NCI-H524 treated with DMSO at 0.1 percent for 48 hours (cell line): ENCODE measurements at places on chromosomes 6 and 20.

- DNase-seq, result no peak
These were observed 45.2 kb downstream of the DSTN start for GRCh38 chr20:17614812-17615644.

DNA sequence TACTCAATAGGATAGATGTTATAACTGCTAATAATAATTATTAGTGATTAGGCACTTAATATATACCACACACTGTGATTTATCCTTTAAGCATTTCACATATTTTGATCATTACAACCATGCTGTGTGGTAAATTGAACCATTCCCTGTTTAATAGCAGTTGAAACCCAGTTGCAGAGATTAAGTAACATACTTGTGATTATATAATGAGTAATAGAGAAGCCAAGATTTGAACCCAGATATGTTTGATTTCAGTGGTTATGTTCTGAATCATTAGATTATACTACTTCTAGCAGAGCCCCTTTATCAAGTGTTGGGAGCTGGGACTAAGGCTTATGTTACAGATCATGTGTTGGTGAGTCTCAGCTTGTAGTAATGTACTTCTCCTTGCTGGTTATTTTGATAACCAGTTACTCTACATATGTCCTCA is 44.1 kb downstream of the STK4 start:
- DNase-seq, result no peak

DNA sequence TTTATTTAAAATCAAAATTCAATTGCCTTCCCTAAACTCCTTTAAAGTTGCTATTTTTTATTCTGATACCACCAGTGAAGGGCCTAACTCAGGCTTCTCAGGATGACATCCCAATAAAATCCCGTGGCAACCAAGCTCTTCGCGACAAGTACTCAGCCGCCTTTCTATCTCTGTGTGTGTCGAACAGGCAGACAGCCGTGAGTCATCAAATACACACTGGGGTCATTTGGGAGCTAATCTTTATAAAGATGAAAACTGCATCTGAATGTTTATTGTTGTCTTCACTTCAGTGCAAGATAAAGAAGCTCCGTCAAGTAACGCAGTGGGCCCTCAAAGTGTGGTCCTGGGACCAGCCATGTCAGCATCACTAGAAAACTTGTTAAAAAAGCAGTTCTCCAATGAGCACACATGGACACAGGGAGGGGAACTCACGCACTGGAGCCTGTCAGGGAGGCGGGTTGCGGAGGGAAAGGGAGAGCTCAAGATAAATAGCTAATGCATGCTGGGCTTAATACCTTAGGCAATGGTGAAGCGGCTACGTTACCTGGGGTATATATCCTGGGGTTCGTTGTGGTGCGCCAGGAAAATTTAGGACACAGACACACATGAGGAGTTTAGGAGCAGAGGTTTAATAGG is 119.3 kb downstream of the RNF144B start:
- peak; percentile 60 for DNase-seq

DNA sequence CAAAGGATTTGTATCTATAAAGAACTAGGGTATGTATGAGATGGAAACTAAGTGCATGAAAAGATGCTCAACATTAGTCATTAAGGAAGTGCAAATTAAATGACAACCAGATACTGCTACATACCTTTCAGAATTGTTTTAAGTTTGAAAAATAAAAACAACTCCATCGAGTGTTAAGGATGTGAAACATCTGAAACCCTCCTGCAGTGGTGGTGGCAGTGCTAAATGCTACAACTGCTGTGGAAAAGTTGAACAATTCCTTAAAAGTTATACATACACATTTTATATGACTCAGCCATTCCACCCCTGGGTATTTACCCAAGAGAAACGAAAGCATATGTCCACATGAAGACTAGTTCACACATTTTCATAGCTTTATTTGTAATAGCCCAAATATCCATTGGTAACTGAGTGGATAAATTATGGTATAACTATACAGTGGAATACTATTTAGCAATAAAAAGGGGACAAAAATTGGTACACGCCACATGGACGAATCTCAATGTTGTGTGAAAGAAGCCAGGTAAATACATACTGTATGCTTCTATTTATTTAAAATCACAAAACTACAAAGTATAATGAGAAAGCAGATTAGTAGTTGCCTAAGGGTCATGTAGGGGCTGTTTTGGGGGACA is 10.6 kb downstream of the ARMH2 start:
- no peak for DNase-seq

DNA sequence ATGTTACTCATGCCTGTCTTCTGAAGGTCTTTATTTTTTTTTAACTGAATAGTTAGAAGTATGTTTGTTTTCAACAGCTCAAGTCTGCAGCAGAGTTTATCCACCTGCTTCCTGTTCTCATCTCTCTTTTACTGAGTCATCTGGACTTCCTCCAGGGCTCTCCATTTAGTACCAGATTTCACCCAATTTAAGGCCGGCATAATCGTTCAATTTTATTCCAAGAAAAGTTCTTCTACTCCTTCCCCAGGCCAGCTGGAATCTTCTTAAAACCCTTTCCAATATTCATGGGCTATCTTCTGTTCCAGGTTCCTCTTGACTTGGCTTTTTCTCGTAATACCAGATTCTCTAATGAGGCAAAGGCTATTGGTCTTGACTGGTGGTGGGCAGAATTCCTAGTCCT is 79.0 kb upstream of the LAMA2 start:
- no peak for DNase-seq

DNA sequence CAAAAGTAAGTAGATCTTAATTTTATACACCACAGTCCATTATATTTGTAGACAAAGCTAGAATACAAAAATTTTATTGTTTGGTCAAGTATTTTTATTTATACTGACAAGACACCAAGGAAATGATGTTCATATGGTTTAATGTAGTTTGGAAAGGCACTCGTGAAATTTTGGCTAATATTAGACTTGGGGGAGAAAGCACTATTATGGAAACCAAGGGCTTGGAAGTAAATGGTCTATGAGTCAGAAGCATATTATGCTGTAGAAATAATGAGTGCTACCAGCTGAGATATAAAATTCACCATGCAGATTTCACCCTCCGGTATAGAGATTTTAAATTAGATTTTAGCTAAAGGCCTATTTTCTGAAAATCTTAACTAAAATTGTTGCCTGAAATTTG is 233.6 kb downstream of the KCNQ5 start:
- no peak for DNase-seq

DNA sequence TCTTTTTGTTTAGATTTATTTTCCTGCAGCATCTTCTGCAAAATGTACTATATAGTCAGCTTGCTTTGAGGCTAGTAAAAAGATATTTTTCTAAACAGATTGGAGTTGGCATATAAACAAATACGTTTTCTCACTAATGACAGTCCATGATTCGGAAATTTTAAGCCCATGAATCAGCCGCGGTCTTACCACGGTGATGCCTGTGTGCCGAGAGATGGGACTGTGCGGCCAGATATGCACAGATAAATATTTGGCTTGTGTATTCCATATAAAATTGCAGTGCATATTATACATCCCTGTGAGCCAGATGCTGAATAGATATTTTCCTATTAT is 3.2 kb downstream of the FOXC1 start:
- DNase-seq, result no peak

GRCh38 chr6:53299331-53300005 is 49.3 kb downstream of the ELOVL5 start:
- DNase-seq, result peak; percentile 68

GRCh38 chr6:70151616-70152015 is 151.3 kb downstream of the COL9A1 start:
- DNase-seq, result peak; percentile 72

DNA sequence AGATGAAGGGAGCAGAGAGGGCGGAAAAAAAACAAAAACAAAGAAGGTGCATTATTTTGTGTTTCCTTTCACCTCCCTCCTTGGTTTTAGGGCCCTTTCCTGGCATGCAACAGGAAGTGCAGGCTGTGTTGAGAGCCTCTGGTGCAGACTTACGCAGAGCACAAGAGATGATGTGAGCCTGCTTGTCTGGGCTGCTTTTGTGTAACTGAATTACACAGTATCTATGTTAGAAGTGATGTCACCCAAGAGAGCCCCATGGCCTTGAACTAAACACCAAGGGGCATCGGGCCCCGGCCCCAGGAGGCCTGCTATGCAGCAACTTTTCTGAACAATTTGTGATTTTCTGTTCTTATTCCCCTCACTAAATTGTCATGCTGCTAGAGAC is 25.5 kb downstream of the GNAS start:
- no peak for DNase-seq

GRCh38 chr6:29964518-29964886 is 22.2 kb downstream of the HLA-A start:
- no peak for DNase-seq

DNA sequence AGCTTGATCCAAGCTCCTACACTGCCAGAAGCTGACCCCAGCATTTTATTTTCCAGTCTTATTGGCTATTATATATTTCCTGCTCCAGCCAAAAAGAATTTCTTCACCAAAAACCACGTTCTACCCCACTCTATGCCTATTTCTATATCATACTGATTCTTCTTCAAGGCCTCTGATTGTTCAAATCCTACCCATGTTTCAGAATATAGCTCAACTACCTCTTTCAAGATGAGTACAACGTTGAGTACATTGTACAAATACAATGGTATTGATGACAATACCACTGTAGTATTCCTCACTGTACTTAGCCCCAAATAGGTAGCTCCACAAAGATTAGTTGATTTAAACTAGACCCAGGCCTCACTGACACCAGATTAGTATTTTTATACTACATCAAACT is 31.0 kb downstream of the ASCC3 start:
- DNase-seq, result no peak

GRCh38 chr20:24871480-24872213 is 77.4 kb upstream of the CST7 start:
- DNase-seq, result no peak

DNA sequence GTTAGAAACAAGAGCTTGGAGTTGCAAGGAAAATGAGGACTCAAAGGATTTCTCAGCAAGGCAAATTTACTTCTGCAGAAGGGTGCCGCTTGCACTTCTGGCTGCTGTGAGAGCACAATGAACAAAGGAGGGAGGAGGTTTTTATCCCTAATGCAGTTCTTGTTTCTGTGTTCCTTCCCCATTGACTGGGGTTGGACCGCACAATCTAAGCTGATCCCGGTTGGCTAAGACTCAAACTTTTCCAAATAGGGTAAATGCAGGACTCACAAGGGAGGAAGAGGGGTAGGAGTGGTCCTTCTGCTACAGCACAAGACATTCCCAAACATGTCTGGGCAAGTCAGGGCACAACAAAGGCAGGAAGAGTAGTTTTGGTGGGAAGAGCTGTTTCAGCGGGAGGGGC is 249.6 kb upstream of the MOCS1 start:
- DNase-seq, result no peak

GRCh38 chr6:138030872-138031271 is 76.3 kb downstream of the PERP start:
- DNase-seq, result no peak

GRCh38 chr6:84836366-84836765 is 72.0 kb upstream of the TBX18 start:
- no peak for DNase-seq

GRCh38 chr6:112927641-112928320 is 580.7 kb downstream of the RFPL4B start:
- DNase-seq, result no peak

- DNase-seq, result no peak
These were observed 60.8 kb downstream of the RTN4IP1 start for GRCh38 chr6:106568530-106568929.

DNA sequence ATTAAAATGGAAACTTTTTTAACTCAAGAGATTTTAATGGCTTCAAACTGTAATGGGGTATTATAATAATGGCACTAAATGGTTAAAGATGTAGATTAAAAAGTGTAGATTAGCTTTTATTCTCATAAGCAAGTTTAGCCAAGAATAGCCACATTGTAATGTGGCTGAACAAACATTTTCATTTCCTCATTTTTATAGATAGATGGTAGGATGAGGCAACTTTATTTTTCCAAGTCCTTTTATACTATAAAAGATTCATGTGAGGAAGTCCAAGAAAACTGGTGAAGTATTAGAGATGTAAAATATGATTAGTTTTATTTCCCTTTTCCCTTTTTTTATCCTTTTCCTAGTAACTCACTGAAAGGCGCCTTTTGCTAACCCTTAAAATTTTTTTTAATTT is 88.8 kb downstream of the ATRN start:
- DNase-seq, result no peak

DNA sequence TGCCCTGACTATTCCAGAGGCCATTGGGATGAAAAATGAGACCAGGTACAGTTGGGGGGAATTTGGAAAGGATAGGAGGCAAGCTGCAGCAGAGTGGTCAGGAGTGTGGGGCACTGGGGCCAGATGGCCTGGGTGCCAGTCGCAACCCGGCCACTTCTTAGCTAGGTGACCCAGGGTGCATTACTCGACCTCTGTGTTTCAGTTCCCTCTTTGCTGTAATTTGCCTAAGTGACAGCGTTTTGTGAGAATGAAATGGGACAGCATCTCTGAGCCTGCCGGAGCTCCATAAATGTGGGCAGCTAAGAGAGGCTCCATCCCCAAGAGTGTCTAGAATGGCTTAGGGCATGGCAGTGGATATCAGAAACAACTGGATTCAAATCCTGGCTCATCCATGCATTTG is 13.9 kb downstream of the LRFN2 start:
- DNase-seq, result no peak

GRCh38 chr6:2355150-2355549 is 109.7 kb upstream of the GMDS start:
- no peak for DNase-seq

DNA sequence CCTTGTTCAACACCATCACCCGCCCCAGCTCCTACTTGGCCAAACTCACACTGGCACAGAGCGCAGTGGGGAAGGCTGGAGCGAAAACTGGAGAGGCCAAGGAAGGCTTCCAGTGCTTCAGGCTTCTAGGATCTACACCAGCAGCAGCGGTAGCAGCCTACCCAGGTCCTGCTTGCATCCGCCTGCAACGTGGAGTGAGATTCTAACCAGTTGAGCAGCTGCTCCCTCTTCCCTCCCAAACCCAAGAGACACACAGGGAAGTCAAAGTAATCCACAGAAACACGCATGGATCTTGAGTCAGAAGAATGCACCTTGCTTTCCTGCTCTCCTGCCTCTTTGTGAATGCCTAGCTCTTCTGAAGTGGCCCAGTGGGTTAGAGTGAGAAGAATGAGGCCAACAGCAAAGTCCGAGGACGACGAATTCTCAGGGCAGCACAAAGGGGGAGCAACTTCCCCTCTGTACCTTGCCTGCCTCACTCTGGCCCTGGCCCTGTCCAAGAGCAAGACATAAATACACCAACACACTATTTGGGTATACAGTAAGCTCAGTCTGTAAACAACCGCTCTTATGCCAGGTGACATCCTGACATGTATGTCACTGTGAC is 95.9 kb upstream of the FOXQ1 start:
- DNase-seq, result no peak

- no peak for DNase-seq
These were observed 136.2 kb upstream of the INSM1 start for GRCh38 chr20:20231528-20232298.

DNA sequence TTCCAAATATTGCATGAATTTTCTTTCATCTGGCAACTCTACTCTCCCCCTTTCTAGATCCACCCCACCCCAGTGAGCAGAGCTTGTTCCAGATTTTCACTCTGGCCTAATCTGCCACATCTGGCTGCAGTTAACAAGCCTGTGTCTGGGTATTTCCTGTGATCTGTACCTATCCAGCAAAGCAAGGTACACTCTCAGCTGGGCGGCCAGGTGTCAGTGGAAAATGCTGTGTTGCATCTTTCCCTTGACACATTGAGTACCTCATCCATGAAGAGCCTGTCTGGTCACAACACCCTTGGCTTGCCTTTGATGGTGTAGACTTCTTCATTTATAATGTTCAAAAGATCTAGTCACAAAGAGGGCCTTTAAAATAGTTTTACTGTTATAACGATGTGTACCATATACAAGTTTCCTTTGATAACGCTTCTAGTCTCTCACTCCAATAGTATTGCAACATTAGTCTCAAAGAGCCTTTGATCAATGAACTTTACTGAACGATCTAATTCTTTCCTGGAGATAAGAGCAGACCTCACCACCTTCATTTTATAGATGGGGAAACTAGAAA is 6.0 kb upstream of the RNF182 start:
- DNase-seq, result no peak
